Activated CD4-positive, alpha-beta T cell treated with anti-CD3 and anti-CD28 coated beads, Interleukin-2, amount 10 ng/mL, durations not matched to agents 7 days and 5 days (primary cell): ENCODE measurements at places on chromosomes 4 and X.
A peak's percentile ranks its signal among the peaks of the same experiment; 100 is the strongest.

- no peak for DNase-seq
Observed at GRCh38 chr4:119735165-119735651, 106.6 kb upstream of the PDE5A start.

DNA sequence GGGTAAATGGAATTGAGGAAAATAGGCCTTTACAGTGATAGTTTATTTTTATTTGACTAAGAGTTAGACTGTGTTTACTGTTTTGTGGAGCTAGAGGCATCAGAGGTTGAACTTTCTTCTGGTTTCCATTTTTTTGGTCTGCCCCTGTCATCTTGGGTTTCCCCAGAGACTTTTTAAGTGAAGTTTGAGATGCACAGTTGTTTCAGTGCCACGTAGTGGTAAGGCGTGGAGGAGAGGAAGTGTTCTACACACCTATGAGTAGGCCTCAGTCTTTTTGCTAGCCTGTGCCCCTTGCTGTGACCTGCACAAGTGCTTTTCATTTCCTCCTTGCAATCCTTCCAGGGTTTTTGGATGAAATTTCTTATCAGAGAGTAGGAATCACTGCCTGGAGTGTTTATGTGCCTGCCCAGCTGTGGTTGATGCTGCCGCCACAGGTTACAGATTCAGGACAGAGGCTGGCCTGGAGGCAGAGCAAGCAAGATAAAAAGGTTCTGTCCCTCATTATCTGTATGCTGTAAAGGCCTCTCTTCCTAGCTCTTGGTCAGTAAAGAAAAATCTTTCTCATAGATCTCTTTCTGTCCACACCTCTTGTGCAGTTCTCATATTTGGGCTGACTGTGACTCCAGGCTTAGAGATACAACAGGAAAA lies 12.5 kb upstream of the HSFX4 start:
- no peak for DNase-seq

DNA sequence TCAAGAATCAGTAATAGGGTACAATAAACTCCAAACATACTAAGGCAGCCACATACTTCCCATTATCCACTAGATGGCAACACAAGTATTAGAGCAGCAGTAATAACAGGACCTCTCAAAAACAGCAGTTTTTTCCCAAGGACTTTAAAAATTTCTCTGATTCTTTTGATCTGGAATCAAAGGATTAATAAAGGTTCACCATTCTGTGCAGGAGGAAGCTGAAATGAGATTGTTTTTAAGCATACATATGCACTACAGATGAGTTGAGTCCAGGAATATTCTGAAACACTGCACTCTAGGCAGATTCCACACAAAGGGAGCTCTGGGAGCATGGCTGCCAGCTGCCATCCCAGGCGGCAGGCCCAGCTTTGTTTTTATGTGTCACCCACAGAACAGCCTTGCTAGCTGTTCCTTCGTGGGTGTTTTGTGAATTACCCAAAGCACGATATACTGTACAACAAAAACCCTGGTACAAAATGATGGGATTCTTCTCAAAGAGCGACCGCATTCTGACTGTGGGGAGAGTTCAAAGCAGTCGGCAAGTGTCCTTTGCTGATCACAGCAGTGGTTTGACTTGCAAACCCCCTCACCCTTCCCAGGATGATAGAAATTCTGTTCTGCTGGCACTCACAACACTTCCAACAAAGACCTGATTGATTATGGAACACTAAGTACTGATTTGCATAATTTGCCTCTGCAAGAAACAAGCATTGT lies 61.0 kb downstream of the STX18 start:
- no peak for DNase-seq

DNA sequence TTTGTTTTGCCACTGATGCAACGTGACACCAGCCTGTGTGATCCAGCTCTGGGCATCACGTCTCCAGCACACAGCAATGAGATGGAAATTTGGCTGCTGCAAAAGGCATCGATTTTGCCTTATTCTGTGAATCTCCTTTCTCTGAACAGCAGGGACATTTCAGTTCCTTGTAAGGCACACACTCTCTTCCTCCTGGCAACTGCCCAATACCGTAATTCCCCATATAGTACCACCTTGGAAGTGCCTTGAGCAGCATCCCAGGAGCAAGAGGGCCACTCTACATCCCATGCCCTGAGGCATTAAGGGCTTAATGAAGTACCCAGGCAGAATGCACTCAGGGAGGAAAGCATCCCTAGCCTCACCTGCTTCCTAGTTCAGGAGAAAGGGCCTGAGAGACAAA lies 10.5 kb upstream of the MAMLD1 start:
- no peak for DNase-seq

GRCh38 chrX:117808426-117808825 lies 308.2 kb downstream of the KLHL13 start:
- DNase-seq: no peak

- no peak for DNase-seq
Observed at GRCh38 chrX:101383679-101384205, 2.2 kb downstream of the BTK start.

GRCh38 chr4:102317459-102317858 lies 27.8 kb downstream of the SLC39A8 start:
- DNase-seq: no peak

DNA sequence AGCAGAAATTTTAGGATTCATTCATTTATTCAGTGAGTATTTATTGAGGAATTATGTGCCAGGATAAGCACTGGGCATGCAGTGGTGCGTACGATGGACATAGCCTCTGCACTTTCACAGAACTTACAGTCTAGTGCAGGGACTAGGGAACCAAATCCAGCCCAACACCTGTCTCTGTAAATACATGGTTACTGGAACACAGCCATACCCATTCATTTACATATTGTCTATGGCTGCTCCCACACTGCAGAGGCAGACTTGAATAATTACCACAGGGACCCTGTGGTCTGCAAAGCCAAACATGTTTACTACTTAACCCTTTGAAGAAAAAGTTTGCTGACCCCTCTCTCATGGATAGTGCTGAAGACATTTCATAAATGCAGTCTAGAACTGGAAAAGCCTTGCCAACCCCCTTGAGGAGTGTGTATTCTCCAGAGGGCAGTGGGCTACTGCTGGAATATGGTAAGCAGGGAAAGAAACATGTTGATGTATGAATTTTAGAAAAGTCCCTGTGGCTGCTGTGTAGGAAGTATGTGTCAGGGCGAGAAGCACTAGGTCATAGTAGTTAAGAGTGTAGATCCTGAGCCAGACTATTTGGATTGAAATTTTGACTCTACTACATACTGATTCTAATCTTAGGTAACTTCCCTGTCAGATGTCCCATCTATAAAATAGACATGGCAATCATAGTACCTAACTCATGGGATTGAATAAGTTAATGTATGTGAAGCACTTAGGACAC lies 75.5 kb downstream of the GALNT7 start:
- no peak for DNase-seq

DNA sequence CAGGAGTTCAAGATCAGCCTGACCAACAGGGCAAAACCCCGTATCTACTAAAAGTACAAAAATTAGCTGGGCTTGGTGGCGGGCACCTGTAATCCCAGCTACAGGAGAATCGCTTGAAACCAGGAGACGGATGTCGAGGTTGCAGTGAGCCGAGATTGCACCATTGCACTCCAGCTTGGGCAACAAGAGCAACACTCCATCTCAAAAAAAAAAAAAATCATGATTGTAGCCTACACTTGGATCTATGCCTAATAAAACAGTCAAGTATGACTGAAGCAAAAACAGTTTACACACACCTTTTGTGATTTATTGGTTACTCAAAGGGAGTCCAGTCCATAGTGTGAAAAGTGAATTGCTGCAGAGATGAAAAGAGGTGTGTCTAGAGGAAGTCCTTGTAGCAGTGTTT lies 34.7 kb upstream of the TASL start:
- no peak for DNase-seq

GRCh38 chrX:47366041-47366722 lies 4.2 kb upstream of the ZNF157 start:
- peak; percentile 66 for DNase-seq

DNA sequence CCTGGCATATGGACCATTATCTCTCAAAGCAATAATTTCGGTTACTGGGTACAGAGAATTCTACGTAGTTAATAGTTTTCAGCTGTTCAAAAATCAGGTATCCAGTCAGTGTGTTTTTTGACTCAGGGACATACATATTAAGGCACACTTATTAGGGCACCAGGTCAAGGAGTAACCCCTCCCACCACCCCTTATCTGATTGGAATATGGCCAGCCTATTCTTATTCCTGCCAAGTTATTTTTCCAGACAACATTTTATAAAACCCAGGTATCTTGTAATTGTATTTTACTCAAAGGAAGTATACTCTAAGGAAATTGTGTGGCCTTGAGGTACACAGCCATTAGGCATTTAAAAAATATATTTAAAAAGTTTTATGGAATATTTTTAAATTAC lies 4.3 kb downstream of the ZFX start:
- DNase-seq: no peak

GRCh38 chr4:140020457-140021361 lies 133.3 kb downstream of the MAML3 start:
- no peak for DNase-seq

DNA sequence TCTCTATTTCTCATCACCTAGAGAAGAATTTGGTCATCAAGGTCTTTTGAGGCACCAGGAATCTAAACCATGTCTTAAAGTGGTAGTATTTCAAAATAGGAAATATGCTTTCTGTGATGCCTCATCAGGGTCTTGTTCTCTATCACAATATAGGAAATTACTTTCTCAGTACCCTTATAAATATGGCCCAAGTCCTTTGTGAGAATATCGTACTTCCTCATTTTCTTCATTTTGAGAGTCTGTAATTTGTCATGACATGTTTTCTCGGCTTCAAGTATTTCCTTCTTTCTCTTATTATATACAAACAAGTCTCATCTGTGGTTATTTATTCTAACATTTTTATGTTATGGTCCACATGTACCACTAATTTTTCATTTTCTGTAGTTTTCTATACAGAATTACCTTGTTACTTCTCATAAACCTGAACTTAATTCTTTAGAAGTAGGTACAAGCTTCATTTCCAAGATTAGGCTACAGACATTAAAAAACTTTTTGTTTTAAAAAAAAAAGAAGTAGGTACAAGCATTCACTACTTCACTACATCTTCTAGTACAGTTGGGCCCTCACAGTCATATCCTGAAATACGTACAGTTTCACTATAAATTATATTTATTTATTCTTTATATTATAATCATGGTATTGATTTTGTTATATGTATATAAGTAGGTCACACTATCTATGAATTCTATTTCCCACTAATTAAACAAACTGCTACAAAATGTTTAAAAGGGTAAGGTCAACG lies 54.4 kb downstream of the KLHL13 start:
- DNase-seq: no peak

DNA sequence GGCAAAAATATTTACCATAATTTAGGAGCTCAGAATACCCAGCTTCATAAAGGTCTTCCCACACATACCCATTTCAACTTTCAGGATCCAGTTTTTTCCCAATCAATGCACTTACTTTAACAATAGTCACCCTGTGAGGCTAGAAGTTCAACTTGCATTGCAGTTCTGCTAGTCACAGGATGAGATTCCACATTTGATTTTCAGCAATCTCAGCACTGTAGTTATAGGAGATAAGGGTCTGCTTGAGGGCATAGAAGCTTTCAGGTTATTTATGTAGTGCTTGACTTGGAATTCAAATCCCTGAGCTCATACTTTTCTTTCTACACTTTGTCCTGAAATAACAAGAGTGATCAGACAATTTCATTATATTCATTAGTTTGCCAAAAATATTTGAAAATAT lies 78.3 kb upstream of the IL2 start:
- no peak for DNase-seq

GRCh38 chr4:5662555-5662954 lies 45.8 kb downstream of the EVC2 start:
- no peak for DNase-seq

GRCh38 chrX:100098660-100099375 lies 311.3 kb downstream of the PCDH19 start:
- DNase-seq: no peak

GRCh38 chr4:140774510-140774909 lies 18.3 kb upstream of the TBC1D9 start:
- no peak for DNase-seq

GRCh38 chr4:4697584-4697983 lies 155.7 kb upstream of the STX18 start:
- DNase-seq: no peak

DNA sequence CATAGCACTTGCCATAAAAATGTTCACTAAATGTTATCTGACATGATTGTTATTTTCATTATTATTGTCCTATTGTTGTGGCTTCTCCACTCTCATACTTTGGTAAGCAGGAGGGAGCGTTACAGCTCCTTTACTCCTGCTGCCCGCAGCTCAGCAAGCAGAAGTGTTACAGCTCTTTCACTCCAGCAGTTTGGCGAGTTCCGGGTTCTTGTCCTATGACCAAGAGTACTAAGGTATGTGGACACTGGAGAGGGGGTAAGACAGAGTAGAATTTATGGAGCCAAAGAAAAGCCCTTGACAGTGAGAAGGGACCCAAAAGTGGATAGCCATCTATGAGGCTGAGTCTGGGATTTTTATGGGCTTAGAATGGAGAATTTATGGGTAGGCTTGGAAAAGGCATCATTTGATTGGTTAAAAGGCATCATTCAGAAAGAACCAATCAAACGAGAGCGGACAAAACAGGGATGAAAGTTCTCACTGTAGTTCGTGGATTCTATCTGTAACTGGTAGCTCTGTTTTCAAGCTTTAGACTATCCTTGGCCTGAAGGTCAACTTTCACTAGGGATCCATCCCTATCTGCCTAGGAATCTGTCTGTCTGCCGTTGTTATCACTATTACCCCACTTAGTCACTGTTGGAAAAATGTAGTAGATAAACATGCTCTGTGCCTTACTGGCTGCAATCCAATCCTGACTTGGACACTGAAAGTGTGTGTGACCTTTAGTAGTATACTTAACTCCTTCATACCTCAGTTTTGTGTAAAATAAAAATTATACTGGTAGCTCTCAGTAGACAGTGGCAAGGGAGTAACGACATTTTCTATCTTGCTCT lies 545.6 kb upstream of the LCORL start:
- DNase-seq: no peak

- DNase-seq: no peak
Observed at GRCh38 chr4:19844446-19844845, 407.3 kb upstream of the SLIT2 start.

DNA sequence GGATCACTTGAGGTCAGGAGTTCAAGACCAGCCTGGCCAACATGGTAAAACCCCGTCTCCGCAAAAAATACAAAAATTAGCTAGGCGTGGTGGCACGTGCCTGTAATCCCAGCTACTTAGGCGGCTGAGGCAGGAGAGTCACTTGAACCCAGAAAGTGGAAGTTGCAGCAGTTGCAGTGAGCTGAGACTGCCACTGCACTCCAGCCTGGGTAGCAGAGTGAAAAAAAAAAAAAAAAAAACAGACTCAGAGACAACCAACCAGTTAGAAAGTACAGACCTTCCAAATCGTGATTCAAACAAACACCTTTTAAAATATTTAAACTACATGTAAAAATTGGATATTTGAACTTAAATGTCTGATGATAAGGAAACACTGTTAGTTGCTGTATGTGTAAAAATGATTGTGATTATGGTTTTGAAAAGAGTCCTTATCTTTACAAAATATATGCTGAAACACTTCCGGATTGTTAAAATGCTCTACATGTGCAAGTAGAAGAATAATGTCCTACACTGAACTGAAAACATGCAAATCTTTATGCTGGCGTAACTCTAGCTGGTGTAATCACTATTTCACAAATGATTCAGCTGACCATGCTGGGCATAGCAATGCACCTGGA lies 37.8 kb downstream of the SH3KBP1 start:
- DNase-seq: no peak

GRCh38 chr4:135839712-135840111 lies 1638.1 kb upstream of the PABPC4L start:
- no peak for DNase-seq
